ENCODE measurements at places on chromosomes 11 and 22. TPM values are rescaled to one million over a fixed set of nuclear protein-coding genes. Genes with fewer than 3 reads are reported as not detected.

- H3K27me3 ChIP-seq: no peaks in the 10 kb centered on the region
- no peak overlapping the region for H3K4me3 ChIP-seq
- H3K27ac ChIP-seq: no peak overlapping the region
- no peaks in the 10 kb centered on the region for H3K4me1 ChIP-seq
Observed at GRCh38 chr11:119297938-119298337, 19.0 kb downstream of the MCAM start.

DNA sequence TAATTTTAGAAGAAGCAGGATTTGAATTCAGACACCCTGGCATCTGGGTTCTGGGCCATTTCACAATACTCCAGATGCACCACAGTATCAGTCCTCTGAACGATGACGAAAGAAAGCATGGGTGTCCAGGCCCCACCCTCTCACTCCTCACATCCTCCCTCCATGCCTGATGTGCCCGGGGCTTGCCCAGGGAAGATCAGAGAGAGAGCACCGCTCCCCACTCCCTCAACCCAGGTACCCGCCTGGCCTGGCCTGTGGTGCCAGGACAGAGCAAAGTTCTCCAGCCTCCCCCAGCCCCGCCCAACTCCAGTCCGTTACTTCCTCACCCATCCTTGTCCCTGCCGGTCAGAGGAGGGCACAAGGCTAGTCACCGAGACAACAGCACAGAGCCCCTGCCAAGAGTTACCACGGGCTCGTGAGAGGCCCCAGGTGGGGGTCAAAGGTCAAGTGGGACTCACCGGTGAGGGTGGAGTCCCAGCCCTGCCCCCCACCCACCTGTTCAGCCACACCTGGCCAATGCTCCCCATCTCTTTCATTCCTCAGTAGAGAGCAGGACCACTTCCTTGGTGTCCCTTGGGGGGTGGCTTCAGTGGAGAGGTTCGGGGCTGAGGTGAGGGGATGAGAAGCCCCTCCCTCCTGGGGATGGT lies 8.1 kb downstream of the BCL9L start:
- H3K4me3 ChIP-seq: peak overlapping the region; percentile 35
- no peaks in the 10 kb centered on the region for H3K27me3 ChIP-seq
- H3K4me1 ChIP-seq: peaks cover 93% of the 10 kb centered on the region
- DNase-seq: no peak
- H3K27ac ChIP-seq: peak overlapping the region; percentile 97

DNA sequence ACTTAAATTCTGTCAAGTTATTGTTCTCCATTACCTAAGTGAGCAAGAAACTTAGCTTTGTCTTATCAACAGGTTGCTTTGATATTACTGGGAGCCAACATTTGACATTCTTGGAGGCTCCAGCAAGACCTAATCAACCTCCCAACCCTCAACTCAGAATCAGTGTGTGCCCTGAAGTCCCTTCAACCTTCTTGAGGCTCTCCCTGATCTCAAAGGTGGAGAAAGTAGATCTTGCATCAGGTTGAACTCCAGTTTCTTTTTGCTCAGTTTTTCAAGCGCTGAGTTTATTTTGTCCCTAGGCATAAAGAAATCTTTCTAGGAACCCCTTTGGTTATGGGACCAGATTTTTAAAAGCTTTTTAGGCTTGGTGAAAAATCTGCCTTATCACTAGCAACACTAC lies 1.4 kb downstream of the FAM111A start:
- peak overlapping the region; percentile 63 for H3K4me3 ChIP-seq
- H3K27me3 ChIP-seq: peaks cover 4% of the 10 kb centered on the region
- H3K36me3 ChIP-seq: peaks cover 9% of the 10 kb centered on the region
- H3K4me1 ChIP-seq: peaks cover 26% of the 10 kb centered on the region
- DNase-seq: no peak

DNA sequence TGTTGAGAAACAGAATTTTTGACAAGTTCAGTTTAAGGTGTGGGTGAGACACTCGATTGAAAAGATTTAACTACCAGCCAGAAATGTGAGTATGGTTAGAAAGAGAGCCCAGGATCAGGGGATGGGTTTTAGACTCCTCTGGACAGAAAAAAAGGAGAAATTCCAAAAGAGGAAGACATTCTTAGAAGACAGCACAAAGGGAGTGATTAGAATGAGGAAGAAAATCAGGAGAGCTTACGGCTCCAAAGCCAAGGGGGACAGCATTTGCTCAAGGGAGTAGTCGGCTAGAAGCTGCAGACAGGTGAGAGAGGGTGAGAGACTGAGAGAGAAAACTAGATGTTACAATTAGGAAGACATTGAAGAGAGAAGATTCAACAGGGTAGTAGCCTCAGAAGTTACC lies 166.1 kb downstream of the ADAMTS15 start:
- no peaks in the 10 kb centered on the region for H3K27me3 ChIP-seq
- no peak overlapping the region for H3K4me3 ChIP-seq
- no peak overlapping the region for H3K27ac ChIP-seq
- DNase-seq: no peak
- no peaks in the 10 kb centered on the region for H3K4me1 ChIP-seq

DNA sequence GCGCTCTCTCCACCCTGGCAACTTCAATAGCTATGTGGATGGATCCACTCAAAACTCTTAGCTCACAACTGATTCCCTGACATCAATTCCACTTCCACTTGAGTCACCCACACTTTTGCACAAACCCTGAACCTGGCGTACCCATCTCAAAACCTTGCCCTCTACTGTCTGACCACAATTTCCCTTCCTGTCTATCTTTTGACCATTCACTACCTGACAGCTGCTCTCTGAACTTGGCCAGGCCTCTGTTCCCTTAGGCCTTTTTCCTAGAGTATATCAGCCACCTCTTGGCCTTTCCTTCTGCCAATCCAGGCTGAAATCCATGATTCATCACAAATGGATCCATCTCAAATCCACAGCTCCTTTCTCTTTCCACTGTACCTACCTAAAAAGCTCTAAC lies 106.0 kb downstream of the RPL27A start:
- no peak overlapping the region for H3K27ac ChIP-seq
- no peak overlapping the region for H3K4me3 ChIP-seq
- no peaks in the 10 kb centered on the region for H3K27me3 ChIP-seq
- DNase-seq: no peak
- 0 out of 2 replicates have a peak, but pooled peaks cover 4% of the 10 kb centered on the region for H3K4me1 ChIP-seq

BEST1 gene
- total RNA-seq: 0.35 TPM

CCDC73 gene
- not detected for total RNA-seq

RAG2 gene
- total RNA-seq: not detected
